Activated T-cell treated with anti-CD3 and anti-CD28 coated beads for 48 hours (primary cell): ENCODE measurements at places on chromosomes 16 and 17.

DNA sequence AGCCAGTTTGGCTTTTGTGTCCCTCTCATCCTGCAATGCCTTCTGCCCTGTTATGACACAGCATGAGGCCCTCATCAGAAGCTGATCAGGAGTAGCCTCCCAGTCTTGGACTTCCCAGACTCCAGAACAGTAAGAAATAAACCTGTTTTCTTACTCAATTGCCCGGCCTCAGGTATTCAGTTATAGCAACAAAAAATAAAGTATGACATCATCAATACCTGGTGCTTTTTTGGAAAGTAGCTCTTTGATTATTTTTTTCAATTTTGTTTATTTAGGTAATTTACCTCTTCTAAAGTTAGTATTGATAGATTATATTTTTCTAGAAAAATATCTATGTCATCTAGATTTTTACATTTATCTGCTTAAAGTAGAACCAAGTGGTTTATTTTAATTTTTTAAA lies 112.8 kb upstream of the CES5A start:
- DNase-seq = no peak

- no peak for DNase-seq
Observed at GRCh38 chr17:61669522-61669921, 78.5 kb upstream of the NACA2 start.

DNA sequence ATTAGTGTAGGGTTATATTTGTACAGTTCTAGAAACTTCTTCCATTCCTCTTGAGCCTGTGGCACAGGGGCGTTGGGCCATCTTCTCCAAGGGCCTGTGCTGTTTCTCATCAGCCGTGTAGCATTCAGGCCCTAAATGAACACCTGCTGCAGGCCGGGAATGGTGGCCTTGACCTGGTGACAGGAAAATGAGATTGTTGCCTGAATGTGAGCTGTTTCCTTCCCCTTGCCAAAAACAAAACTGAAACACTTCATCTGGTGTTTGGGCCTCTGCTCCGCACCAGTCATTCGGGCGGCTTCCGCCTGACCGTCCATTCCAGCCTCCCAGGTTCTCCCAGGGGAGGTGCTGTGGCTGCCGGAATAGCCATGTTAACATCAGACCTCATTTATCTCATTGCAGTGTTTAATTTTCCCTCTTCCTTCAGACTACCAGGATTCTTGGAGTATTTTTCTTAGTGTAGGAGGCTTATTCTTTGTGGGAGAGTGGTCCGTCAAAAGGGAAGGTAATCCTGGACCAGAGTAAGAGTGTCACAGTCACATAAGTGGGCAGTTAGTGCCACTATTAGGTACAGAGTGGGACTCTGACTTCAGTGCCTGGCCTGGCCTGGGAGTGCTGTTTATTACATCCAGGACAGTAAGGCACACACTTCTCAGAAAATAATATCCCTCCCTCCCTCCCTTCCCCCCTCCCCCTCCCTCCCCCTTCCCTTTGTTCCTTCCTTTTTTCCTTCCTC lies 61.9 kb downstream of the WWP2 start:
- DNase-seq = no peak

GRCh38 chr17:4881761-4882555 lies 17.4 kb upstream of the C17orf107 start:
- peak; percentile 45 for DNase-seq

- DNase-seq = no peak
Observed at GRCh38 chr17:80727409-80727755, 182.7 kb downstream of the RPTOR start.

- DNase-seq = no peak
Observed at GRCh38 chr17:42651392-42651791, 7.7 kb upstream of the TUBG2 start.

DNA sequence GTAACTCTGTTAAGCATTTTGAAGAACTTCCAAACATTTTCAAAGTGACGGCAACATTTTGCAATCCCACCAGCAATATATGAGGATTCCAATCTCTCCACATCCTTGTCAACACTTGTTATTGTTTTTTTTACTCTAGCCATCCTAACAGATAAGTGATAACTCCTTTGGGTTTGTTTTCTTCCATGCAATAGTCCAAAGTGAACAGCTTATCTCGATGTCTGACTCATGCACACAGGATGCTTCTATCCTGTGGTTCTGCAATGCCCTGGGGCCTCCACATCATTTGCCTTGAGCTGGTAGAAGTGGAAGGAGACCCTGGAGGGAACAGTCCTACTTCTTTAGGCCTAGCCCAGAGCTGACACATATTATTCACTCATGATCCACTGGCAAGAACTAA lies 13.0 kb downstream of the TLE7 start:
- no peak for DNase-seq

DNA sequence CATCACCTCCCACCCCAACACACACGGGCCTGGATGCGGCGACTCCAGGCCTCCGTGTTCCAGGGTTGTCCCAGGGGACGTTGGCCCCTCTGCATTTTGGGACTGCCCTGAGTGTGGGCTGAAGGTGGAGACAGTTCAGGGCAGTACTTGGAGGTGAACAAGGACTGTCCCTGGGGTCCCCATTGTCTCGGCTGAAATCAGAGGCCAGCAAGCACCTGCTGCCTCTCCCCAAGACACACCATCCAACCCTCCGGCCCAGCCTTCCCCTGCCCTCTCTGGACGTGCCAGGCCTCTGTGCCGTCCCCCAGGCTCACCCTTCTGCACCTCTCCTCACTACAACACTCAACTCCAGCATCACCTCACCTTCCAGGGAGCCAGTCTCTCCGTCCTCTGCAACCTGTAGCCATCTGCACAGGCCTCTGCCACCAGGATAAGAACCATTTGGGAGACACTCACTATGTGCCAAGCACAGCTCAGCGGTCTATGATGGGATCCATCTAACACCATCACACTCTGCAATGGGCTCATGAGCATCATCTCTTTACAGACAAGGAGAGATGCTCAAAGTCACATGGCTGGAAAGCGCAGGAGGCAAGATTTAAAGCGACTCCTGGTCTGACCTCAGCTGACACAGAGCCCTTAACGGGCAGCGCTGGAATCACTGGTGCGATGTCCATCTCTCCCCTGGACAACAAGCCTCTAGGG lies 104.5 kb upstream of the SEC14L1 start:
- no peak for DNase-seq

DNA sequence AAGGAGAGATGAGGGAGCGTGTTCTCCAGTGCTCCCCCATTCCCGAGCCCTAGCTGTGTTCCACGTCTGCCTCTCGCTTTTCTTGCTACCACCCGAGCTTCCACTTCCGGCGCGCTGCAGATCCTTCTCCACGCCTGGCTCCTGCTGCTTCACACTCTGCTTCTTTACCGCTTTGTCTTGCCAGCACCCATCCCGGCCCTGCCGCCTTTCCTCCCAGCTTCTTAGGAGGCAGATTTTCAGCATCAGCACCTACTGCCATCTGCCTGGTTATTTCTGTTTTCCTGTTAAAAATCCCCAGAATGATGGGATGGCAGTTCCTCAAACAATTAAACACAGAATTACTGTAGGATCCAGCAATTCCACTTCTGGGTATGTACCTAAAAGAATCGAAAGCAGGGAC lies 64.7 kb downstream of the ELAC2 start:
- no peak for DNase-seq

DNA sequence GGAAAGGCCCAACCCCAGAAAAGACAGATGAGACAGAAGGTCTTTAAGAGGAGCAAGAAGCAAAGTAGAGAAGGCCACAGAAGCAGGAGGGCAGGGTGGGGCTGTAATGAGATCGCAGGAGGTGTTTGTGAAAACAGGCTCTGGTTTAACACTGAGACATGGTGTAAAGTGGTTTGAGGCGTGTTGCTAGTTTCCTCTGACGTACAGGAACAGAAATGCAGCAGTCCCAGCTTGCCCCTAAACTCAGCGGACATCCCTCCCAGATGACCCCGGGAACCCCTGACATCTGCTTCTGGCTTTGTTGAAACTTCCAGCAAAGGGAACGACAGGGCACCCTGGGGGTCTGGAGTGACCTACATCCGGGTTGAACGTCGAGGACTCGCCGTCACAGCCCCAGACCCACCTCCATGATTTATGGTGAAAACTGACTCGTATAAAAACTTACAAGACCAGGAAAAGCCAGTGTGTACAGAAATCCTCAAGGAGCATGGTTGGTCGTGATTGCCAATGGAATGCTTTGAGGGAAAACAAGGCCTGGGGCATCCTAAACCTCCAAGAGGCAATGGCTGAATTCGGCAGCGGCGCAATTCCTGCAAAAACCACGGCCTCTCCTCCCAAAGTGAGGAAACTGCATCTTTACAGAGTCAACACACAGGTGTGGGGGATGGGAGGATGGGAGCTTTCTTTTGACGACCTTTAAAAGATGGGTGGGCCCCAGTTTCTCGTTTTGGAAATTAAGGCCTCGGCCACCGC lies 25.8 kb downstream of the LITAF start:
- DNase-seq = no peak
